Stimulated activated CD4-positive, alpha-beta T cell treated with anti-CD3 and anti-CD28 coated beads, TNF-alpha, amount 100 ng/mL, for 1 hour (primary cell): ENCODE measurements at places on chromosomes 16 and 17.

- DNase-seq, result no peak
These were observed 18.4 kb downstream of the MAP1LC3B start for GRCh38 chr16:87410530-87410929.

- peak; percentile 52 for DNase-seq
These were observed 10.7 kb upstream of the MEAK7 start for GRCh38 chr16:84514874-84515835.

DNA sequence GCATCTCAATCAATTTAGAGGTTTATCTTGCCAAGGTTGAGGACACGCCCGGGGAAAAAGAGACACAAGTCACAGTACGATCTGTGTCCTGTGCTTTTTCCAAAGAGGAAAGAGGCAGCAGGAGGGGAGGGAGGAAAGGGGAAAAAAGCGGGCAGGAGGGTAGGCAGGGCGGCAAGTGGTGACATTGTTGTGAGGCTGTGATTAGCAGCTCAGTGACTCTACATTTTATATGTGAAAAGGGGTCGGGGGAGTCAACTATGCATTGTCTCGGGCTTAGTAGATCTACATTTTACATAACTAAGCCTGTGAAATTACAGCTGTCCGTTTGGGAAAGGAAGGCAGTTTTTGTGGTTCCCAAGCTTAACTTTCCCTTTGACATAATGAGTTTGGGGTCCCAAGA lies 22.2 kb upstream of the RIPOR1 start:
- no peak for DNase-seq

GRCh38 chr17:76955191-76955590 lies 87.0 kb downstream of the MGAT5B start:
- no peak for DNase-seq

DNA sequence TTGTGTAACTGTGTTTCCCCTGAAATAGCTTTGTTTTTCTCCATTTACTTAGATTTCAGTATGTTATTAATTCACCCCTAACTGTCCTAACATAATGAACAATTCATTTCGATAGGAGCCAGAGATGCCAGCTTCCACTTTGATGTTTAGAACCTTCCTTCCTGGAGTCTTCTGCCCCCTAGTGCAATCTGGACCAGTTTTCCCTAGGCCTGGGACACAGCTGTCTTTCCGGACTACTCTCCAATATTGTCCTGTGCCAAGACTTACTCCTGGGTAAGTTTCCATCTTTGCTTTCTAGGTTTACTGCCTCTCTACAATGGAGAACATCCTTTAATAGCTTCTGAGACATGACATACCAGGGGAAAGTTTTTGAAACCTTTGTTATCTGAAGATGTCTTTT lies 12.8 kb downstream of the RECQL5 start:
- DNase-seq, result no peak
